CD4-positive, alpha-beta T cell (primary cell): ENCODE measurements at places on chromosomes 2 and 18.
A peak's percentile ranks its signal among the peaks of the same experiment; 100 is the strongest.

- no peak for DNase-seq
Observed at GRCh38 chr18:11322716-11323115, 173.3 kb upstream of the PIEZO2 start.

GRCh38 chr2:142218471-142218870 is 87.7 kb upstream of the LRP1B start:
- DNase-seq = no peak

DNA sequence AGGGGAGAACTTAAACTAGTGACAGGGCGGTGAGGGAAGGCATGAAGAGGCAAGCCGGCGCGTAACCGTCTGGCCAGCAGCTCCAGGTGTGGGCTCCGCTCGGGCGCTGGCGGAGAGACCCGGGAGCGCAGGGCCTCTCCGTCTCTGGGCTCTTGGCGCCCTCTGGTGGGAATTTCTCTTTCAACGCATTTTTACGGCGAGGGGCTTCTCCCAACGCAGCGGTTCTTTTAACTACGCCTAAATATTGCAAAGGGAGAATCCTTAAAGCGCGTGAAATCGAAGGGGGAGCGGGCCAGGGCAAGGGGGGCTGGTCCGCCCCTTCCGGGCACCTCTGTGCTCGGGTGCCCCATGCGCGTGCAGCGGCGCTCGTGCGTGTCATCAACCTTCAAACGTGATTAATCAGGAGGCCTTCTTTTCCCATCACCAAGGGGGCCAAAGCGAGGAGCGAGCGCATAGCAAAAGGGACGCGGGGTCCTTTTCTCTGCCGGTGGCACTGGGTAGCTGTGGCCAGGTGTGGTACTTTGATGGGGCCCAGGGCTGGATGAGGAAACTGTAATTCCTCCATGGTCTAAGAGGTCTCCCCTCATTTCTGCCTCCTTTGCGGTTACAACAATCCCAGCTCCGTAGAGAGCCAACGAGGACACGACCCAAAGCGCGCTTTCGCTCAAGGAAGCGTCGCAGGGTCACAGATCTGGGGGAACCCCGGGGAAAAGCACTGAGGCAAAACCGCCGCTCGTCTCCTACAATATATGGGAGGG is 762 bp upstream of the GAD1 start:
- peak; percentile 52 for DNase-seq

- no peak for DNase-seq
Observed at GRCh38 chr18:74963820-74964446, 245.0 kb downstream of the PTGR3 start.

DNA sequence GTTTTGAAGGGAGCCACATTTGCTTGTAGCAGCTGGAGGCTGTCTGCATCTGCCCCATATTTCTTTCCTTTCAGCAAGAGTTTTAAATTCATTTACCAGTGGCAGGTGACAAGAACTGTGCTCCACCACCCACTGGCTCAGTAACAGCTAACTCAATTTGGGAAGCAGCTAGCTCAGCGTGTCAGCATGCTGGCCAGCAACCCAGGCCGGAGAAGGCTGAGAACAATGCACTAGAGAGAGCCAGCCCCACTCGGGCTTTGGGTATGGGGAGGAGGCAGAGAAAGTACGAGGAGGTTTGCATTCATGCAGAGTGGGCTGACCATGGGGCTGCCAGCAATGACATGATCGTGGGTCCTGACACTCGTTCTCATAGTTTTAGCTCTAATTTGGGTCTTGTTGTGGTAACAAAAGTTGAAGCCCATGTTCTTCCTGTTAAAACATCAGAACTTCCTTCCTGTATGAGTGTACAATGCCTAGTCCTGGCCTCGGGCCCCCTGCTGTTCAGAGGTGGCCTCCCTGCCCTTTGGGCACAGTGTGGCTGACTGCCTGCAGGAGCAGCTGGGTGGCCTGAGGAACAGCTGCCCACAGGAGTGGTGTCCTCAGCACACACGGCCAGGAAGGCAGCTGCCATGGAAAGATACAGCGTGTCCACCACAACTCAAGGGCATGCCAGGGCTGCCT is 23.0 kb downstream of the CDC42EP3 start:
- DNase-seq = peak; percentile 17

DNA sequence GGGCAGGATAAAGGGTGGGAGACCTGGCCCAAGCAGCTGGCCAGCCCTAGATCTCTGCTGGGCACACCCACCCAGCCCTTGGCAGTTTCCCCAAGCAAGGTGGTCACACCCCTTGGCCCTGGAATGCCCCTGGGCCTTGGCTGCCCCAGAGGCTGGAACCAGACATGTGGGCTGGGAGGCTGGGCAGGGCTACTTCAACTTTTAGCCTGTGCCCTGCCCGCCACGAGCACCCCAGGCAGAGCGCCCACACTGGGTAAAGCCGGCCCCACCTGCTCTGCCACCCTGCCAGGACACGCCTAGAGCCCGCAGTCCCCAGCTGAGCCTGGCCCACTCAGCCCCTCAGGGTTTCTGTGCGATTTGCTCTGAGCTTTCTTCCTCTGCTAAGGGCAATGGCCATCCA is 119.7 kb upstream of the SMAD2 start:
- no peak for DNase-seq

- DNase-seq = no peak
Observed at GRCh38 chr2:147057892-147058490, 786.8 kb upstream of the ACVR2A start.

GRCh38 chr2:100755441-100755840 is 64.5 kb upstream of the NPAS2 start:
- no peak for DNase-seq

DNA sequence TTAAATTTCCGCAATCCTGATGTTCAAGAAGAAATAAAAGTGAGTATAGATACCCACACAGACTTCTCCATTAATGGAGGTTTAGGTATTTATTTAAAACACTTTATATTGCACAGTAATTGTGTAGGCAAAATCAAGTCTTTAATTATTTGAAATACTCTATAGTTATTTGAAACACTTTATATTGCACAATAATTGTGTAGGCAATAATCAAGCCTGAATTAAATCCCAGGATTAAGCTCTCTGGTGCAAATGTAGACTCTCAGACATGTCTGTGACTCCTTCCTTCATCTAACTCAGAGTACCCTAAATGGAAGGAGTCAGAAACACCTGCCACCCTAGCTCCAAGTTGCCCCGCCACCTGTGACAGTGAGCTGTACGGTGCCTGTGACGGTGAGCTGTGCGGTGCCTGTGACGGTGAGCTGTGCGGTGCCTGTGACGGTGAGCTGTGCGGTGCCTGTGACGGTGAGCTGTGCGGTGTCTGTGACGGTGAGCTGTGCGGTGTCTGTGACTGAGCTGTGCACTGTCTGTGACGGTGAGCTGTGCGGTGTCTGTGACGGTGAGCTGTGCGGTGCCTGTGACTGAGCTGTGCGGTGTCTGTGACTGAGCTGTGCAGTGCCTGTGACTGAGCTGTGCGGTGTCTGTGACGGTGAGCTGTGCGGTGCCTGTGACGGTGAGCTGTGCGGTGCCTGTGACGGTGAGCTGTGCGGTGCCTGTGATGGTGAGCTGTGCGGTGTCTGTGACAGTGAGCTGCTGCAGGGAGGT is 11.0 kb downstream of the SLC3A1 start:
- DNase-seq = no peak

- no peak for DNase-seq
Observed at GRCh38 chr2:137952586-137953129, 11.6 kb upstream of the HNMT start.

- DNase-seq = peak; percentile 24
Observed at GRCh38 chr18:74840492-74841167, 243.0 kb downstream of the ZNF407 start.

GRCh38 chr18:27009293-27009692 is 143.8 kb upstream of the AQP4 start:
- no peak for DNase-seq

DNA sequence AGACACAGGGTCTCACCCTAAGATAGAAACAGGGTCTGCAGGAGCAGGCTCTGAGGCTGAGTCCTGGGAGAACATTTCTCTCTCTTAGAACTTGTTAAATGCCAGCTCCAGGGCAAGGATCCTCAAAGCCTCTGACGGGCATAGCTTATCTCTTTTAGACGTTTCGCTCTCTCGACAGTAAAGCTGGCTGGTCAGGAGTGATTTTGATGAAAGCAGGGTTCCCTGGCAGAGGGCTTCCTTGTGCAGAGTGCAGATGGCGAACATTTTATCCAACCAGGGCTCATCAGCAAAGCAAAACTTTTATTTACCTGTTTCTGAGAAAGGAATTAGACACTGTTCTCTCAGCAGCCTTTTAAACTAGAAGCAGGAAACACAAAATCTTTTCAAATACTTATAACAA is 350.8 kb downstream of the ALK start:
- no peak for DNase-seq

GRCh38 chr2:164850235-164850634 is 8.6 kb upstream of the COBLL1 start:
- no peak for DNase-seq

- no peak for DNase-seq
Observed at GRCh38 chr18:76494231-76495005, 624 bp downstream of the ZNF516 start.
